ENCODE measurements at places on chromosomes 3 and 15. TPM values are rescaled to one million over a fixed set of nuclear protein-coding genes. Genes with fewer than 3 reads are reported as not detected.
A peak's percentile ranks its signal among the peaks of the same experiment; 100 is the strongest.

DNA sequence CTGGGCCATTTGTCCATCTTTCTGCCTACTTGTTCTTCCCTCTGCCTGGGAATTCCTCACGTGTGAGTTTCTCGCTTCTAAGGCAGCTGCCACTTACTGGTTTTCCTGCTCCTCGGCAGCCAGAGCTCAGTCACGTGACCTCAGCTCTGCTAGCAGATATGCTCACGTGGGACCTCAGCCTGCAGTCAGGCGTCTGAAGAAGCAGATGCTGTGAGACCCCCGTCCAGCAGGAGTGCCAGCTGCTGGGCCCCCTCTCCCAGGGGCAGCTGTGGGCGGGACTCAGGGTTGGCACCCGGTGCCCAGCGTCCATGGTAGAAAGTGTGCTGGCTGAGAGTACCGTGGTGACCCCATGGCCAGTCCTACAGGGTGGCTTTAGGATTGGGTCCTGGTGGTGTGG is 161.3 kb upstream of the TLE3 start:
- DNase-seq = no peak
- H3K36me3 ChIP-seq = no peaks in the 10 kb centered on the region

- no peaks in the 10 kb centered on the region for H3K27me3 ChIP-seq
- no peak overlapping the region for H3K4me3 ChIP-seq
- no peak for DNase-seq
- H3K36me3 ChIP-seq = no peaks in the 10 kb centered on the region
- peaks cover 3% of the 10 kb centered on the region for H3K4me1 ChIP-seq
These were observed 109.9 kb downstream of the RPLP1 start for GRCh38 chr15:69562564-69562963.

DNA sequence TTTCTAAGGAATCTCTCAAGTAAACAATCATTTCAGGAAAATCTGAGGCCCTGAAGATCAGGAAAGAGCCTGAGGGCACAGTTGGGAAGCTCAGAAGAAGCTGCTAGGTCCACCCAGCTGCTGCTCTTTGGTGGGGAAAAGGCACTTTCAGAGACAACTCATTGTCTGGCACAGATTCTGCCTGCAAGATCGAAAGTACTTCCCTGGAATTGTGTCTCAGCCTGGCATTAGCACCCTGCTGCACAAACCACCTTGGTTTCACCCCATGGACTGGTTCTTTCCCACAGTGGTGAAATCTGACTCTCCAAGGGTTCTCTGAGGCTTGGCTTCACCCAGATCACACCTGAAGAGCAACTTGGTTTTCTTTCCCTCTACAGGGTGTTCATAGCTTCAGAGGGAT is 18.7 kb downstream of the THRB start:
- peaks cover 32% of the 10 kb centered on the region for H3K4me1 ChIP-seq
- no peak overlapping the region for H3K4me3 ChIP-seq
- peak; percentile 27 for DNase-seq
- H3K27ac ChIP-seq = no peak overlapping the region

DNA sequence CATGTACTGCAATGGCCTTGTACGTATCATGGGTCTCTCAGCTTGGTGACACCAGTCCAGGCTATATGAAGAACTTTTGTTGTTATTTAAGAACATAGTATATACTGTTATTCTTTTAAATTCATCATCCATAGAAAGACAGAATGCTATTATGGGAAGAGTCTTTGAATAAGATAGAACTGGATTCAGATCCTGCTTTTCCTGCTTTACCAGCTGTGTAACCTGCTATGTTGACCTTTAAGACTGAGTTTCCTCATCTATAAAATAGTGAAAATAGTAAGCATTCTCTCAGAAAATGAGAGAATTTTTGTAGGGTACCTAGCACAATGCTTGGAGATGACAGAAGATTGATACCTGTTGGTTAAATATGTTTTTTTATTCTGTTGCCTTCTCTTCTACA is 204.1 kb upstream of the TBL1XR1 start:
- peaks cover 5% of the 10 kb centered on the region for H3K4me1 ChIP-seq
- H3K27me3 ChIP-seq = no peaks in the 10 kb centered on the region
- no peak overlapping the region for H3K4me3 ChIP-seq

GRCh38 chr15:55499151-55499550 is 8.9 kb downstream of the DNAAF4 start:
- peak; percentile 45 for DNase-seq
- H3K4me3 ChIP-seq = no peak overlapping the region
- no peak overlapping the region for H3K27ac ChIP-seq
- no peaks in the 10 kb centered on the region for H3K4me1 ChIP-seq
- no peaks in the 10 kb centered on the region for H3K27me3 ChIP-seq

The OR5K2 gene
- not detected for total RNA-seq

DNA sequence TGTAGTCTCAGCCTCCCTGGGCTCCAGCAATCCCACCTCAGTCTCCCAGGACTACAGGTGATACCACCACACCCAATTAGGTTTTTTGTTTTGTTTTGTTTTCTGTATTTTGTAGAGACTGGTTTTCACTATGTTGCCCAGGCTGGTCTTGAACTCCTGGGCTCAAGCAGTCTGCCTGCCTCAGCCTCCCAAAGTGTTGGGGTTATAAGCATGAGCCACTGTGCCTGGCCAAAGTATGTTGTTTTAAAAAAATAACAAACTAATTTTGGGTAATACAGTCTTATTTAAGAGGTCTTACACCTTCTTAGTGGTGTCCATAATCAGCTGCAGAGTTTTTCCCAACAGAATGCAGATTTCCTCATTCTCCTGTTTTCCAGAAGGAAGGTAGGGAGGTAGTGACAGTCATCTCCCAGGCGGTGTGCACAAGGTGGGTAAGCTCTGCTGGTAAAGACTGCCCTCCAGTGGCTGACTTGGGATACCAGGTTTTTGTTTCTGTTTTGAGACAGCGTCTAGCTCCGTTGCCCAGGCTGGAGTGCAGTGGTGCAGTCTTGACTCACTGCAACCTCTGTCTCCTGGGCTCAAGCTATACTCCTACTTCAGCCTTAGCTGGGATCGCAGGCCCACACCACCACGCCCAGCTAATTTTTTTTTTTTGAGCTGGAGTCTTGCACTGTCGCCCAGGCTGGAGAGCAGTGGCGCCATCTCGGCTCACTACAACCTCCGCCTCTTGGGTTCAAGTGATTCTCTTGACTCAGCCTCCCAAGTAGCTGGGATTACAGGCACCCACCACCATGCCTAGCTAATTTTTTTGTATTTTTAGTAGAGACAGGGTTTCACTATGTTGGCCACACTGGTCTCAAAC is 58.4 kb downstream of the MAP6D1 start:
- H3K4me1 ChIP-seq = no peaks in the 10 kb centered on the region
- peaks cover 33% of the 10 kb centered on the region for H3K36me3 ChIP-seq
- no peaks in the 10 kb centered on the region for H3K27me3 ChIP-seq
- no peak overlapping the region for H3K27ac ChIP-seq
- no peak overlapping the region for H3K4me3 ChIP-seq

The UPK1B gene
- total RNA-seq = 0.66 TPM

GRCh38 chr3:88957711-88958439 is 149.5 kb upstream of the EPHA3 start:
- H3K27ac ChIP-seq = no peak overlapping the region
- H3K27me3 ChIP-seq = no peaks in the 10 kb centered on the region
- no peak overlapping the region for H3K4me3 ChIP-seq
